ENCODE measurements at places on chromosomes 11 and 22.

DNA sequence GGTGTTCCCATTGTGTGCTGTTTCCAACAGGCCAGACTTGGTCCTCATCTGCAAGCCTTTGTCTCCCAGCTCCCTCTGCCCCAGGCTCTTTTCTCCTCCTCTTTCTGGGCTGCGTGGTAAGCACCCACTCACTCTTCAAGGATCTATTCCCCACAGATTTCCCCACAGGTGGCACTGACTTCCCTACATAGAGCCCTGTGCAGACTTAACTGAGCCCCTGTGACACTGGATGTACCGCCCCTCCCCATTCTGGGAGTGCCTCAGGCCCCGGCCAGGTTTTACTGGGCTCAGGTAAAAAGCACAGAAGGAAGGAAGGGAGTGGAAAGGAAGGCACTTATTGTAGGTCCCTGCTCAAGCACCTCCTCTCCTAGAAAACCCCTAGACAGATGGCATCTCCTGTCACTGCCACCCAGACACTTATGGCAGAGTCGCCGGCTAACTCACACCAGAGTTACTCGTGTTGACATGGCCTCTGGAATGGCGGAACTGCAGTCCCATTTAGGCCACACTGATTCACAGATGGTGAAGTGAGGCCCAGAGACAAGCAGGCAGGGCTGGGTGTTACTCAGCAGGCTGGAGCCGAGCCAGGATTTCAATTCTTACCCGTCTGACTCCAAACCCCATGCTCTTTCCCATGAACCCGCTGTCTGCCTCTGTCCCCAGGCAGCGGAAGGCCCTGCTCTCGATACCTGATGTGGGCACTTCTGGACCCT is 47.2 kb downstream of the LRRC32 start:
- peak; percentile 57 for DNase-seq

DNA sequence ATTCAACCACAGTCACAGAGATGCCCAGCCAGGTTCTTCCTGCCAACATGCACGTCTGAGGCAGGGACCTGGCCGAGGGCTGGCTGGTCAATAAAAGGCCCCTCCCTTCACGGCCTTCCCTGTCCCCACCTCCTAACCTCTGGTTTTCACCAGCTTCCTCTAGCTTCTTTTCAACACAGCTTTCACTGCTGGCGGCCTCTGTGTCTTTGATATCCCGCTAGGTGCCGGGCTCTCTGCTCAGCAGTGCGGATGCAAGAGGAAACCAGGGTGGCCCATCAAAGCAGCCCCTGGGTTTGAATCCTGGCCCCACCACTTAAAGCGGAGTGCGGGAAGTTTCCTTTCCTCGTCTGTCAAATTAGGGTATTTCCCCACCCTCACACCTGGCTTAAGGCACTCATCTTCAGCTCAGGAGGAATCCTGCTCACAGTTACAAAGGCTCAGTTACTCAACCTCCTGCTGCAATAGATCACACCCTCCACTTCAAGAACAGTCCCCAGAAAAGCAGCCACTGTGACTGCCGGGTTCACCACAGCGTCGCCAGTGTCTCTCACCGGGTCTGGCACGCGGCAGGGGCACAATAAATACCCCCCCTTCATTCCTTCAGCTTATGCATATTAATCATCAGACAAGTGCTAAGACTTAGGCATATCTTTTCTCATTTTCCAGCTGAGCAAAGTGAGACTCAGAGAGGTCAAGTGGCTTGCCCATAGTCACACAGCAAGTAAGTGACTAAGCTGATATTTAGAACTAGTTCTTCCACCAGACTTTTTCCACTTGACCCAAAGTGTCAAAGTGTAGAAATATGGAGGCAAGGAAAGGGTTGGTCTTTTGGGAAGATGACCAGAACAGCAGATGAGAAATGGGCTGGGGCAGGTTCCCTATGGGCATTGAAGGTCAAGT is 45.7 kb downstream of the TXN2 start:
- DNase-seq, result peak; percentile 33

- peak; percentile 62 for DNase-seq
Measured at GRCh38 chr11:130050257-130050656, 19.4 kb upstream of the APLP2 start.

DNA sequence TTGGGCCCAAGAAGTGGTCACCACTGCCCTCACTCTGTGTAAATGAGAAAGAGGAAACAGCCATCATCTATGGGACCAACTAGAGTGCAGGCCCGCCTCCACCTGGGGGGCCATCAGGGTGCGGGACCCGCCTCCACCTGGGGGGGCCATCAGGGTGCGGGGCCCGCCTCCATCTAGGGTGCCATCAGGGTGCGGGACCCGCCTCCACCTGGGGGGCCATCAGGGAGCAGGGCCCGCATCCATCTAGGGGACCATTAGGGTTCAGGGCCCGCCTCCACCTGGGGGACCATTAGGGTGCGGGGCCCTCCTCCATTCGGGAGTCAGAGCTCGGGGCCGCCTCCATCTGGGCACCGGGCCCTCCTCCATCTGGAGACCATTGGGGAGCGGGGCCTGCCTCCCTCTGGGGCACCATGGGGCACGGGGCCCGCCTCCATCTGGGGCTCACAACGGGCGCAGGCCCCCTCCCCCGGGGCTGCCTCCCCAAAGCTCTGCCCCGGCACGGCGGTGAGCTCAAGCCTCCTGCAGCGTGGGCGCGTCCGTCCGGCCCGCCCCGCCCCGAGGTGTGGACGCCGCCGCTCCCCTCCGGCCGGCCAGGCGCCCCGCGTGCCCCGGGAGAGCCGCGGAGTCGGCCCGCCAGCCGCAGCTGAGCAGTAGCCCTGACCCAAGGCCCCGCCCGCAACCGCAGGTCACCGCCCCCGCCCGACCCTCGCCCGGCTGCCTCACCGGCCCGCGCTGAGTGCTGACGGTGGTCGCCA is 512 bp downstream of the TOLLIP start:
- peak; percentile 36 for DNase-seq

GRCh38 chr11:925158-925495 is 543 bp upstream of the AP2A2 start:
- DNase-seq, result no peak

GRCh38 chr22:46587492-46588278 is 32.5 kb upstream of the GRAMD4 start:
- no peak for DNase-seq

DNA sequence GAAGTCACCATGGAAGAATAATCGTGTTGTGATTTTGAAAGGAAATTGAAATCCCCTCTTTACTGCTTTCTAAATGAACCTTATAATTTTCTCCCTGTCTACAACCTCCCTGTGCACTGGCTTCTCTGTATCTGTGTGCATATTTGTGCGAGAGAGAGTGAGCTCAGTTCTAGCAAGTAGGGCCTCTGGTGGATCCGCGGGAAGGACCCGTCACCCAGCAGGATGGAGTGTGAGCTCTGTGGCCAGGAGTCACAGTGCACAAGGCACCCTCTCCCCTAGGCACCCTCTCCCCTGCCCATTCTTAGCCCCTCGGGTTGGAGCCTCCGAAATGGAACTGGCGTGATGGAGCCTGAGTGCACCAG is 109.0 kb downstream of the TRIM29 start:
- DNase-seq, result no peak

DNA sequence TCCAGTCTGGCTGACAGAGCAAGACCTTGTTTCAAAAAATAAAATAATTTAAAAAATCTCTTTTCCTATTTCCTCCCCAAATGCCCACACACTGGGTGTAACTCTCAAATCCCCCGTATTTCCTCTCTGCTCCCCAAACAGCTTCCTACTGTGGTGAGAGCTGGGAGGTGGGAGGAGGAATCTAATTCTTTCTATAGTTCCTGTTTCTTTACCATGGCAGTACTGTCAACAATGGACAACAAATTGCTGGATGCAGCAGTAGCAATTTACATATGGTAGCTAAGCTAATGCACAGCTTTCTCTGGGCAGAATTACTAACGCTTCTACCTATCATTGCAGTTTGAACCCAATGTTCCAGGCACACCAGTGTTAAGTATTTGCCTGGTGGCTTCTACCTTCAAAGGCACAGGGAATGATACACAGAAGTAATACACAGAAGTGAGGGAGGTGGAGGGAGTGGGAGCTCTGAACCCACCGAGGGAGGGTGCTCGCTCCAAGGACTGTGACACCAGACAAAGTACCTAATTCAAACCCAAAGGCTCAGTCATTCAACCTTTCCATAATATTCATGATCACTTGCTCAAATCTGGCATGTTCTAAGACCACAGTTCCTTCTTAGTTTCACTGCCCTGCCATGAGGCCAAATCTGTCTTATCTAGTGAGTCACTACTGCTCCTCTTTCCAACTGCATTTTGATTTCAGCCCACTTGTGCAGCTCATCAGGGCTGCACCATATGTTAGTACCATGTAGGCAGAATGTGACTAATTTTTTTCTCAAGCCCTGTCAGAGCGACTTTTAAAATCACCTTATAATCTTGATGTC is 37.9 kb downstream of the CELF1 start:
- peak; percentile 81 for DNase-seq

DNA sequence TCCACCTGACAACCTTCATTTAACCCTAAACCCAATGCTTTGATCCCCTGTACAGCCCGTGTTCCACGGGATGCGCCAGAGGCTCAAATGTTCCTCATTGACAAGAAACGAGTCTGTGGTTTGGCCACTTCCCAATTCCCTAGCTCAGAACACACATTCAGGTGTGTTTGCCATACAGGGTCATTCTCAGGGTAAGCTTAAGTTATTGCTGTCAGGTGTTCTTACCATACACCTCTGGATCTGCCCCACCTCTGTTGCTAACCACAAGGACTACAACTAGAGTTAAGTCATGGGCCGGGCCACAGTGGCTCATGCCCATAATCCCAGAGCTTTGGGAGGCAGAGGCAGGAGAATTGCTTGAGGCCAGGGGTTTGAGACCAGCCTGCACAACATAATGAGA is 45.6 kb upstream of the POLD3 start:
- DNase-seq, result no peak

DNA sequence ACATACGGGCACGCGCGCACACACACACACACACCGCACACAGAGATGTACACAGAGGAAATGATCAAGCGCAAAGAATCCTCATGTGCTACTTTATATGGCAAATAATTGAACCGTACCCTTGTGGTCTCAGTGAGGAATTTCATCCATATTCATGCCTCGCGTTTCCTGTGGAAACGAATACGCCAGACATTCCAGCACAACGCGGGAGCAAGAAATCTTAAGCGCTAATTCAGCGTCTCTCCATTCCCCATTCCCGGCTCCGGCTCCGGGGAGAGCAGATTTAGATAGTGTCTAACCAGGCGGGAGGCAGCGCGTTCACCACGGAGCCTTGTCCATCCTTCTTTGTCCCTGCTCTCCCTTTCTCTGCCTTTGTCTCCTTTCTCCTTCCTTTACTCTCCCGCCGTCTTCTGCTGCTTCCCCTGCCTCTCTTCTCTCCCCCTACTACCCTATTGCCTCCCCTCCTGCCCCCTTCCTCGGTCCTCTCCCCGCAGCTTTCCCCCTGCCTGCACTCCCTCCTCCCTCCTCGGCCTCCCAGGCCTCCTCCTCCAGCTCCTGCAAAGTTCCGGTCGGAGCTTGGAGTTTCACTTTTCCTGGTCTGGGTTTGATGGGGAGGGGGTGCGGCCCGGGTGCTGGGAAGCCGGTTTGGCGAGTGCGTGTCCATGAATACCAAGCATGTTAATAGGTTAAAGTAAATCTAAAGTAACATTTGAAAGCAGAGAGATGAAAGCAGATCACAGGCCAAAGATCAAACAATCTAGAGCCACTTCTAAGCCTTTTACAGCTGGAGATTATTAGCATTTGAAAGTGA is 579.3 kb downstream of the BUD13 start:
- peak; percentile 50 for DNase-seq

DNA sequence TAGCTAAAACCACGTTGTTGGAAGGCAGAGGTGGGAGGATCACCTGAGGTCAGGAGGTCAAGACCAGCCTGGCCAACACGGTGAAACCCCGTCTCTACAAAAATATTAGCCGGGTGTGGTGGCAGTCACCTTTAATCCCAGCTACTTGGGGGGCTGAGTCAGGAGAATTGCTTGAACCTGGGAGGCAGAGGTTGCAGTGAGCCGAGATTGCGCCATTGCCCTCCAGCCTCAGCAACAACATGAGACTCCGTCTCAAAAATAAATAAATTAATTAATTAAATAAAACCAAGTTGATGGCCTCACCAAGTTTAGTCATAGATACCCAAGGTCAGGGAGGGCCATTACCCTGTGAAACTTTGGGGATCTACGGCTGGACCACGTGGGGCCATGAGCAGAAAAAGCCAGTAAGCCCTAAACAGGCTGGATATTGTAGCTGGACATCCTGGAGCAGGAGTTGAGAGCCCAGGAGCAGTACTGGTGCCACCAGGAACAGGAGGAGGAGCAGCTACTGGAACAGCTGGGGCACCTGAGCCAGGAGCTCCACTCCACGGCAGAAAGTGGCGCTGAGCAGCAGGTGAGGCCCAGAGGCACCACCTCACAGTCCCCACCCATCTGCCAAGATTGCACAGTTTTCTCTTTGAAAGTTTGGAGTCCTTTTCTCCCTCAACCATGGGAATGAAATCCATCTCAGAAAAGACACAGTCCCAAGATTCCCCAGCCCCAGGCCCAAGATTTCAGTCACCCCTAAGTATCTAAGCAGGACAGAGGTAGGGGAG is 50.5 kb downstream of the BTG4 start:
- DNase-seq, result no peak

GRCh38 chr11:130634961-130635473 is 186.6 kb downstream of the ADAMTS15 start:
- DNase-seq, result peak; percentile 80

- peak; percentile 43 for DNase-seq
Measured at GRCh38 chr11:12950670-12951069, 58.4 kb upstream of the RASSF10 start.

- DNase-seq, result peak; percentile 70
Measured at GRCh38 chr11:118607401-118608359, at the start of gene PHLDB1. Gene PHLDB1 (plus strand): TSS chr11:118607615. CDS start chr11:118613837, 6,222 bp downstream.

All from choroid plexus epithelial cell (primary cell).